Femur (tissue), 1 donor: ENCODE measurements at places on chromosomes 7 and 10.

- no peak for DNase-seq
These were observed 19.1 kb upstream of the OPALIN start for GRCh38 chr10:96377816-96378294.

DNA sequence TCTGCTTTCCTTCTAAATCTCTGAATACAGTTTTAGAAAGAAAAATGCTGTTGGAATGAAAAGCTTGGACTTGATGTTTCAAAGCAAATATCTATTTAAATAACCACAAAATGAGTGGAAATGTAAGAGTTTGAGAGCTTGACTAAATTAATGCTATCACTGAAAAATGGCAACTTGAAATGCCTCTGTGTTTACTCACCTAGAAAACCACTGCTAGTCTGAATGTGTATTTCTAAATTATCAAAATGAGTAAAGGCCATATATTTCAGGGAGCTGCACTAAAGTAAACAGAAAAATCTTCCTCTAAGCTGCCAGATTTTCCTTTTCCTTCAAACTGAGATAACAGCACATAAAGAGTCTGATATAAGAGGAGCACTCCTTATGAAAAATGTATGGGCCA lies 87.9 kb downstream of the DPY19L1 start:
- DNase-seq, result no peak

- no peak for DNase-seq
These were observed 152.4 kb upstream of the NRBF2 start for GRCh38 chr10:62980687-62981086.

GRCh38 chr10:130926442-130926841 lies 385.1 kb downstream of the TCERG1L start:
- DNase-seq, result no peak

DNA sequence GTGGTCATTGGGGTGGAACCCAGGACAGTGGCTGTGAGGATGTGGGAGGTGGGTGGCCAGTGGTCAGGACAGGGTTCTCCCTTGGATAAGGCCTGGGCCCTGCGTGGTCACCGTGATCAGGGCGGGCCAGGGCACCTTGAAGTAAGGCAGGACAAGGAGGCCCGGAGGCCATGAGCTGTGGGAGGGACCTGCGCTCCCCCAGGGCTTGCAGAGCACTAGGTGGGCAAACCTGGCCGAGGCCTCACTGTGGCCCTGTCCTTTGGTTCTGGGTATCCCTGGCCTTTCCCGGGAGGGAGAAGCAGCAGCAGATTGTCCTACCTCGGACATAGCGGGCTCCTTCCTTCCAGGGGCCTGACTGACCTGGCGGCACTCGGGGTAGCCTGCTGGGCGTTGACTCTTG lies 144.8 kb upstream of the RET start:
- DNase-seq, result no peak

DNA sequence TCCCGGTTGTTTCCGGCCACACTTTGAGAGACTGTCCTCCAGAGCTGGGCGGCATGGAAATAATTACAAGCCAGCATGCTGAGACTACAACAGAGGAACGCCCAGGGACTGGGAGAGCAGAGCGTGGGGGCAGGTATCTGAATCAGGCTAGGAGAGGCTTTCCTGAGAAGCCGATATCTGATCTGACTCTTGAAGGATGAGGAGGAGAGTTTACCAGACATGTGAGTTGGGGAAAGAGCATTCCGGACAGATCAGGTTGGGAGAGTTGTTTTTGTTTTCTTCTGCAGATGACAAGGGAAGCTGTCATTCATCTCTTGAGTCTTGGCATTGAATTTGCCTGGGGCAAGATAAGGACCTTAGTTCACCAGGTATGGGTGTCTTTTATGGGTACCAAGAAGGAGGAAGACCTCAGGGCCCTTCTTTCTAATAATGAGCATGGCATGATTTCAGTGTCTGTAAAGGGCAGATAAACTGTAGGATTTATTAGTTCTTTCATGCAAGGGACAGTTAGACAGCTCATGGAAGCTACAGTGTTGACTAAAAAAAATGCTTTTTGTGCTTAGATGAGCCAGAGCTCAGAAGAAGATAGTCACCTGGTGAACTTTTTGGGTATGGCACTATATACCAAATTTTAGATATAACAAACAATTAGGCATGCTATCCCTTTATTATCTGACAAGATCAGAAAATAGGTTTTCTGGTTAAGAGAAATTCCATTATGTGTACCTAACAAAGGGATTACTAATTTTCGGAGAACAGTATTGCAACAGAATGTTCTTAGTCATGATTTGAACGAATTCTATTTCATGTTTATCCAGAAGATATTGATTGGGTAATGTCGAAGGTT lies 36.2 kb downstream of the WBP1L start:
- DNase-seq, result no peak
